ENCODE measurements at places on chromosomes 6 and 20. TPM values are rescaled to one million over a fixed set of nuclear protein-coding genes. Genes with fewer than 3 reads are reported as not detected.

Gene ARFGEF3
- under 0.01 TPM for total RNA-seq

Gene LRP11
- total RNA-seq: 84.8 TPM

Gene CDH26
- 1.4 TPM for total RNA-seq

Gene SRSF6
- total RNA-seq: 73.4 TPM
